H1 (cell line): ENCODE measurements at places on chromosomes 5 and 9.

DNA sequence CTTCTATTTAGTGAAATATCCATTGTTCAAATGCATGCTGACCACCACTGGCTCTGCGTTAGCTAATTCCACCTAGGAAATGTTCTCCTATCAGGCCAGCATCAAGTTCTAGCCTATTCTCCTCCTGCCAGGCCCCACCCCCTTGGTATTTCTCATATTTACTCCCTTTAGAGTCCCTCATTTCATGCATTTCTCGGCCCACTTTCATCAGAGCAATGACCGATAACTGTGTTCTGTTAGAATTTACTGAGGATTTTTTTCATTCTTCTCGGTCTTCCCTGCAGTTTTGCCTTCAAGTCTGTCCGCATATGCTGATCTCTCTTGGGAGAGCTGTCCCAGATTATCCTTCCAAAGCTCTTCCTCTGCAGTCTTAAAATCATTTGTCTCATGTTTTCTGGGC is 143.4 kb downstream of the GOLPH3 start:
- no peaks in the 10 kb centered on the region for H3K27me3 ChIP-seq
- no peak overlapping the region for H3K27ac ChIP-seq
- H3K4me3 ChIP-seq = no peak overlapping the region
- no peaks in the 10 kb centered on the region; the same call in none of the 2 replicates for H3K4me1 ChIP-seq
- no peak for DNase-seq

DNA sequence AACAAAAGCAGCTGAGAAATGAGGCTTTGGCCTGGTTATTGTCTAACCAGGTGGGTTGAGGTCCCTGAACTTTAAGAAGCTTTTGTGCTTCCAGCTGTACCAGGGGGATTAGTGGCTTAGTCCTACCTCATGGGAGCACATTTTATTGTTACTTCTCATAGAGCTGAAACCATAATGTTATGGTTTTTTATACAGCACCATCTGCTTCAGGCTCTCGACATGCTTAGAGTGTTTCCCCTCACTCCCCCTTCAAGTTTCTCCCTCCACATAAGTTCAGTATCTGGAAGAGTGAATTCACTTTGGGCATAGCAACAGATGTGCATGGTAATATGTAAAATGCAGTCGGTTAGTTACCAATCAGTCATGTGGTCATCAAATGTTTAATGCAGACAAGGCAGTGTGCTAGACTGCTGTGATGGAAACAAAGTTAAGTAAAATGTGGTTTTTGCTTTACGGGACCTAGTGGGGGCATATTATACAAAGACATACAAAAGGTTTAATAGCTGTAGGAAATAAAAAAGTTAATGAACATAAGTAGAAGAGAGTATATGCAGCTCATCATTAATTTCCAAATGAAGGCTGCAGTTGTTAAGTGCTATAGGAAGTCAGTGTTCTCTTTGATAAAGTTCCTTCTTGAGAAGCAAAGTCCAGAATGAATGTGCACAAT is 95.9 kb upstream of the SPRY4 start:
- H3K36me3 ChIP-seq = no peaks in the 10 kb centered on the region
- no peaks in the 10 kb centered on the region for H3K27me3 ChIP-seq

DNA sequence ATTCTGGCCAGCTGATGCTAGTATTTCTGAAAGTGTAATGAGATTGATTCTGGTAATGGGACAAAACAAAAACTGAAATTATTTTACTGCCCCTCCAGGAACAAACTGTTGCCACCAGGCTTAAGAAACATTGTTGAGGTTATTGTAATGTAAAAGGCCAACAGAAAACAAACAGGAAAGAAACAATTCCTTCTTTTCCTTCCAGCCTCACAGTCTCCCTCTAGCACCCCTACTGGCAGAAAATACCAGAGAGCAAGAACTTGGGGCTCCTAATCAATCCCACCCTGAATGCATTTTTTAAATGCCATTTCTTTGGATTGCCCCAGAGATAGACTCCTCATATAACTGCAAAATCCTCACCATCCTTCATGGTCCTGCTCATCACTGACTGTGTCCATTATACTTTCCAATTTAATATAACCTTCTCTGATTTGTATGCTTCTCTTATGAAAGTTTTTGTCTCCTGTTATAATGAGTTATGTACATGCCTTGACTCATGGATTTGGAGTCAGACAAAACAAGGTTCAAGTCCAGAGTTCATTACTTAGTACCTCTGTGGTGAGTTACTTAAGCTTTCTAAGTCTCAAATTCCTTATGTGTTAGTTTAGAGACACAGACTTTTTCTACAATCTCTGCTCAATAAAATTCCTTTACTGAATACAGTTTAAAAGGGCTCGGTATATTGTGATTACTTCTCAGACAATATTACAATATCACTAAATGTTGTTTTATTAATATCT is 157.9 kb upstream of the FBN2 start:
- H3K36me3 ChIP-seq = no peaks in the 10 kb centered on the region
- no peaks in the 10 kb centered on the region for H3K27me3 ChIP-seq
- H3K27ac ChIP-seq = no peak overlapping the region
- no peak for DNase-seq
- no peak overlapping the region for H3K4me3 ChIP-seq

- peak within 1 kb of the TSS; percentile 76 for H3K4me3 ChIP-seq
- peak; percentile 74 for DNase-seq
- H3K27me3 ChIP-seq = peaks cover 36% of the 10 kb centered on the region
- H3K27ac ChIP-seq = no peak within 1 kb of the TSS
- H3K36me3 ChIP-seq = no peaks in the 10 kb centered on the region
Observed at GRCh38 chr5:180649297-180650039, at the start of gene FLT4. Gene FLT4, minus strand, starts transcription at chr5:180649600. Its CDS starts 55 bp downstream, at chr5:180649545.

GRCh38 chr5:36928947-36929346 is 52.4 kb downstream of the NIPBL start:
- no peaks in the 10 kb centered on the region for H3K36me3 ChIP-seq
- H3K4me3 ChIP-seq = no peak overlapping the region
- no peaks in the 10 kb centered on the region for H3K27me3 ChIP-seq
- no peak overlapping the region for H3K27ac ChIP-seq

DNA sequence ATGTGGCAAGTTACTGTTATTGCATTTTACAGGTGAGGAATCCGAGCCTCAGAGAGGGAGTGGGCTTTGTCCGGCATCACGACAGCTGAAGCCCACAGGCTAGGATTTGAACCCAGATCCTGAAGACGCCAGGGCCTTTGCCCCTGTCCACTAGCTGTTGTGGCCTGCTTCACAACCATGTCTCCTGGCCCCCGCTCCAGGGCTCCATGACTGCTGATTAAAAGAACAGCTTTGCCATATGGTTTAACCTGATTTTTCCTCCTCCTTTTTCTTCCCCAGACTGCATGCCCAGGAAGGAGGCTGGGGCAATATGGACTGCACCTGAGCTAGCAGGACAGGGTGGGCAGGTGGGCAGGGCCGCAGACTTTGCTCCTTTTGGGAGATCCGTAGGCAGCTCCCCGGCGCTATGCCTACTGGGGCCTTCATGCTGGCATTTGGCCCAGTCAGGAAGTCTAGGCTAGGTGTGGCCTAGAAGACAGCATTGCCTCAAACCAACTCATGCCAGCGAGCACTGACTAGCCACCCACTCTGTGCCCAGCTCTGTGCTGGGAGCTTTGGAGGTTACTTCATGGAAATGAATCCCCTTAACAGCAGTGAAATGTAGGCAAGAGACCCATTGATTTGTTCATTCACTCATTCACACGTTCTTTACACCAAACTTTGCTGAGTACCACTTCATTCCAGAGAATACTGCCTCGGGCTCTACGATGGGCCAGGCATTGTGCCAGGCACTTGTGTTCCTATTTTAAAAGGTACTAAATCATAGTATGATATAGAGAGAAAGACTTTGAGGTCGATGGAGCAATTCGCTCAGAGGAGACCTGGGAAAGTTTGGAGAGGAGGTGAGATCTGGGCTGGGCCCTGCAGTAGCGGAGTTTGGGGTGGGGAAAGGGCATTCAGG is 94.3 kb upstream of the CPEB4 start:
- no peaks in the 10 kb centered on the region for H3K36me3 ChIP-seq
- DNase-seq = no peak
- no peaks in the 10 kb centered on the region; the same call in 1 of the 2 replicates for H3K4me1 ChIP-seq
- H3K27me3 ChIP-seq = no peaks in the 10 kb centered on the region

GRCh38 chr5:173327084-173327947 is 898 bp downstream of the STC2 start:
- peaks cover 50% of the 10 kb centered on the region for H3K36me3 ChIP-seq
- H3K4me1 ChIP-seq = peaks cover 7% of the 10 kb centered on the region
- H3K27ac ChIP-seq = peak overlapping the region; percentile 38; the same call in 1 of the 2 replicates
- no peak for DNase-seq
- H3K27me3 ChIP-seq = peaks cover 8% of the 10 kb centered on the region

- H3K27me3 ChIP-seq = no peaks in the 10 kb centered on the region
- DNase-seq = no peak
- H3K36me3 ChIP-seq = peaks cover 8% of the 10 kb centered on the region
- H3K4me1 ChIP-seq = no peaks in the 10 kb centered on the region; the same call in 1 of the 2 replicates
- no peak overlapping the region for H3K27ac ChIP-seq
Observed at GRCh38 chr5:122815218-122815767, 30.1 kb upstream of the SNX24 start.

- H3K36me3 ChIP-seq = no peaks in the 10 kb centered on the region
- H3K27me3 ChIP-seq = no peaks in the 10 kb centered on the region
- H3K27ac ChIP-seq = no peak overlapping the region
- no peak overlapping the region for H3K4me3 ChIP-seq
Observed at GRCh38 chr9:3608011-3608410, 82.2 kb upstream of the RFX3 start.
